Central memory CD8-positive, alpha-beta T cell (primary cell): ENCODE measurements at places on chromosomes 4 and X.

GRCh38 chr4:55409468-55410171 lies 13.9 kb downstream of the TMEM165 start:
- no peak for DNase-seq

GRCh38 chr4:114249976-114250375 lies 270.5 kb upstream of the ARSJ start:
- DNase-seq, result no peak

DNA sequence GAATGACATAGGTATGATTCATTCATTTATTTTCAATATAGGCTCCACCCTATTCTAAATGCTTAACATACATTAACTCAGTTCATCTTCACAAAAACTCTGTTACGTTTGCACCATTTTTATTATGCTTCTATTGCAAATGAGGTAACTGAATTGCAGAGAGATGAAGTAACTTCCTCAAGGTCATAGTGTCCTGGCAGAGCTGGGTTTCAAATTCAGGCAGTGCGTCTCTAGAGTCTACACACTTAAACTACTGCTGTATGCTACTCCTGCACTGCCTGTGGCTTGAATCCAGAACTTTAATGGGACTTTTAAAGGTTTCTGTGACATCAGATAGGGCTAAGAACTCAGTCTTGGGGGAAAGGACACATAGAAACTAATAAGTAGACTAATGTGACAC lies 413.4 kb downstream of the UBE2NL start:
- DNase-seq, result no peak

GRCh38 chr4:24743927-24744326 lies 51.4 kb upstream of the SOD3 start:
- DNase-seq, result no peak

DNA sequence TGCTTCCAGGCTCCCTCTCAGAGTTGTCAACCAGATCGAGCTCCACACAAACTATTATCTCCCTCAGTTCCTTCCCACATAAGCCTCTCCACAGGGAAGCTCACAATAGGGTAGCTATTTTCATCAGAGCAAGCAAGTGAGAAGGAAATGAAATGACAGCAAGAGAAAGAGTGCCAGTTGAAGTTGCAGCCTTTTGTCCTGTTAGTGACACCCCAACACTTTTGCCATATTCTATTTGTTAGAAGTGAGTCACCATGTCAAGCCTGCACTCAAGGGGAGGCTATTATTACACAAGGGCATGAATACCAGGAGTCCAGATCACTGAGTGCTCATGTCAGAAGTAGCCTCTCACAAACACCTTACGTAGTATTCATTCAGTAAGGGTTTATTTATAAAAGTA lies 266.3 kb upstream of the NOCT start:
- DNase-seq, result no peak

GRCh38 chr4:145882604-145883003 lies 56.0 kb downstream of the ZNF827 start:
- DNase-seq, result no peak

GRCh38 chr4:8033067-8033755 lies 93.5 kb upstream of the AFAP1 start:
- no peak for DNase-seq

GRCh38 chr4:120680647-120681228 lies 241.8 kb downstream of the PRDM5 start:
- no peak for DNase-seq
